COR-L47 (cell line): ENCODE measurements at places on chromosomes 1 and 21.

- DNase-seq, result no peak
These were observed 18.5 kb upstream of the S100A7 start for GRCh38 chr1:153478692-153479618.

GRCh38 chr1:161440312-161440894 lies 64.9 kb upstream of the FCGR2A start:
- no peak for DNase-seq

DNA sequence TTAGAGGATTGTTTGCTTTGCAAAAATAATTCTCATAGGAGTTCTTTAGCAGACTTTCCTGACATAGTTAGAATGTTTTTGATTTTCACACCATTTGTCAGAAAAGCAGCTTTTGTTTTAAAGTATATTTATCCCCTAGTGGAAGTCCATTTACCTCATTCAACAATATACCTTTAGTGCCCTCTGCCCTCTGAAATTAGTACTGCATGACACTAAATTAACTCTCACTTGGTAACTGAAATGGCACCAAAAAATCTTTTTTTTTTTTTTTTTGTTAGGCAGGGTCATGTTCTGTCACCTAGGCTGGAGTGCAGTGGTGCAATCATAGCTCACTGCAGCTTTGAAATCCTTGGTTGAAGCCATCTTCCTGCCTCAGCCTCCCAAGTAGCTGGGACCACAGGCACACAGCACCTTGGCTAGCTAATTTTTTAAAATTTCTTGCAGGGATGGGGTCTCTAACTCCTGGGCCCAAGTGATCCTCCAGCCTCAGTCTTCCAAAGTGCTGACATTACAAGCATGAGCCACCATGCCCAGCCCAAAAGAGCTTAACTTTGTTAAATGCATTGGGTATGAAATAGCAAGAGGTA lies 13.6 kb downstream of the LRRC42 start:
- DNase-seq, result peak; percentile 33

GRCh38 chr1:17438318-17439249 lies 893 bp downstream of the RCC2 start:
- DNase-seq, result peak; percentile 71

- DNase-seq, result no peak
These were observed 37.1 kb upstream of the NBL1 start for GRCh38 chr1:19606817-19607642.

- DNase-seq, result no peak
These were observed 248.7 kb upstream of the CXADR start for GRCh38 chr21:17264182-17264581.

DNA sequence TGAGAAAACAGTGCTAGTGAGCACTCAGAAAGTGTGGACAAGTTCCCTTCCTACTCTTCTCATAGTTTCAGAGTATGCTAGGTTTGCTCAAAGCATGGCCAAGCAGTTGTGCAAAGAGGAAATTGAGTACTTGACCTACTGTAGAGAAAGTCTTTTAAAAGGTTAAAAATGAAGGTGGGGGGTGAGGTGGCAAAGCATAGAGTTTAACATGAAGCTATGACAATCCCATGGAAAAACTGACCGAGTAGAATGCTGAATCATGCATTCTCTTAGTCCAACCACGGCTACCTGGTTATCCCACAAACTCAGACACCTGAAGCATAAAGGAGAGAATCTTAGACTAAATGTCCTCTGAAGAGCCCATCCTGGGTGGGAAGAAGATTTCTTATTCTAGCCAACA lies 79.9 kb downstream of the PTPN14 start:
- DNase-seq, result no peak

GRCh38 chr1:20322081-20322824 lies 31.6 kb downstream of the VWA5B1 start:
- DNase-seq, result no peak

DNA sequence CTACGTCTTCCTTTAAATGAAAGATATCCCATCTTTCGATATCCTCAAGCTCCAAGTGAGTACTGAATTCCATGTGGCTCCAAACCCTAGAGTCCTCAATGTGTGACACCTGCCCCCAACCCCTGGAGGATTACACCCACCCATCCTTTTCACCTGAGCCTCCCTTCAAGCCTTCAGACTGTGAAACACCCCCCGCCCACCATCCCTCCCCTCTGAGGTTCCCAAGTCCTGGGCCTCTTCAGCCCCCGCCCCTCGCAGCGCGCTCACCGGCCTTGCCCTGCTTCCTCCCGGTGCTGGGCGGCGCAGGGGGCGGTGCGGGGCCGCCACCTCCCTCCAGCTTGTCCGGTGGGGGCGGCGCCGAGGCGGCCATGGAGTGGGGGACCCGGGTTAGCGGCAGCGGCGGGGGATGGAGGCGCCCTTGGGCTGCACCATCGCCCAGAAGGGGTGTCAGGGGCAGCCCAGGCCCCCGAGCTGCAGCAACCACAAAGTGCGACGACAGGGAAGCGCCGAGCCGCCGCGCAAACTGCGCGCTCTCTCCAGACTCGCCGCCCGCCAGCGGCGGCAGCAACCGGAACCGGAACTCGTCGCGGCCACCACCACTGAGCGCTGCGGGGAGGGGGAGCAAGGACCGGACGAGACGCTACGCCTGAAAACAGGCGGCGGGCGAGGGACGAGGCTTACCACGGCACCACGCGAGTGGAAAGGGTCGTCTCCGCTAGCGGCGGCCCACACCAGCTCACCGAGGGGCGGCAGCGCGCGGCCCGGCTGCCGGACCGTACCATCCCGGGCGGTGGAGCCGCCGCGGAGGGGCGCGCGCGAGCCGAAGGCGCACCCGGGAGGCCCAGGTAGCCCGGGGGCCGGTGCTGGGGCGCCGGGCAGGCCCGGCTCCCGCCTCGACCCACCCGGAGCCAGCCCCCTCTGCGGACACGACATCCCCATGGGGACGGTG lies at the start of gene PYGO2:
Gene PYGO2 (minus strand): TSS at position 576 of the 949 bp plus-strand sequence. CDS start 206 bp downstream, at position 370.
- DNase-seq, result peak; percentile 64

DNA sequence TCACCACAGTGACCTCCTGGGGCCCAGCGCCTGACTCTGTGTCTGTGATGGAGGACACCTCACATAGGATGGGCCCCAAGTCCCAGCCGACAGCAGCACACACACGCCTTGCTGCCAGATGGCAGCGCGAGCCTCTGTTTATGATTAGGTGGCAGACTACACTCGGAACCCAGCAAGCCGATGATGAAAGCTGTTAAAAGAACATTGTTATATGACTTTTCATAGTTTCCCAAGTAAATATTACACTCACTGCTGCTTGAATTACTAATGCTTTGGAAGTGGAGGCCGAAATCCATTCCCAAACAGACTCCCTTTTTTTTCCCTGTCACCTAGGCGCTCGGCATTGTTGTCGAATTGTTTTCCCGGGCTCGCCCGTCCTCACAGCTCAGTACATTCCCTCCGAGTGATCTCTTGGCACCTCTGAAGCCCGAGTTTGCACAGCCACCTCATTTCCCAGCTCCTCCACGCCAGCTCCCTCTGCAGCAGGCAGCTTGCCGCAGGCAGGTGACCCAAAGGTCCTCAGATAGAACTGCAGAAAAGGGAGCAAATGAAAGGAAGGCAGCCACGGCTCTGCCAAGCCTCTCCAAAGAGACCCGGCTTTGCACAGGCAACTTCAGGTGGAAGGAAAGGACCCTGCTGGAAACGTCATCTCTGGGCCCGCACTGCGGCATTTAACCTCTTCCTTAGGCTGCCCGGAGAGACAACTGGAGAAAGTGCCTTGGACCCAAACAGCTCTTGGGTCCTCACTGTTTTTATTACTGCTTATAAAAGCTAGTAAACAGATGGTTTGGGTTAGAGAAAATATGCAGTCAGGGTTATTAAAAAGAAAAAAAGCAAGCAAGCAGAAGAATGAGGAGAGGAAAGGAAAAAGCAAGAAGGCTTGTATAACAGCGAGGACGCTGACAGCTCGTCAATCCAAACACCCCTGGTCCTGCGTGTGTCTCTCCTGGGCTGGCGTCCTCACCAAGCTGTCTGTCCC lies 72.2 kb upstream of the SLC25A33 start:
- no peak for DNase-seq

GRCh38 chr1:26618561-26618960 lies 77.3 kb upstream of the ARID1A start:
- no peak for DNase-seq

DNA sequence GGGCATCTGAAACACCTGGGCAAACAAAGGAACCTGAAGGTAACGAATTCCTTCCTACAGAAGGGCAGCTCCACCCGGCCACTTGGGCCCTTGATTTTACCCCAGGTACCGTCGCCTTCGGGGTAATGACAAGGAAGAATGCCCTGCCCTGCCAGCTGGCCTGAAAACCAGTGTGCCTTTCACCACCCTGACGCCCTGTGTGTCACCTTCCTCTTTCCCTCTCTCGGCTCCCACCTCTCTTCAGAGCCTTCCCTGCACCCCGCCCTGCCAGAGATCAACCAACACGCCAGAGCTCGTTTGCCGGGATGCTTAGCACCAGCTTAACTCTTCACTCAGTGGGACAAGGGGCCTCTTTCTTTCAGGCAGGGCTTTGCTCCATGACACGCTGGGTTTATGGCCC lies 86.0 kb downstream of the SIM2 start:
- no peak for DNase-seq

GRCh38 chr1:172177849-172178248 lies 242.6 kb upstream of the C1orf105 start:
- no peak for DNase-seq

- DNase-seq, result no peak
These were observed 52.3 kb upstream of the C8B start for GRCh38 chr1:57018119-57018518.

DNA sequence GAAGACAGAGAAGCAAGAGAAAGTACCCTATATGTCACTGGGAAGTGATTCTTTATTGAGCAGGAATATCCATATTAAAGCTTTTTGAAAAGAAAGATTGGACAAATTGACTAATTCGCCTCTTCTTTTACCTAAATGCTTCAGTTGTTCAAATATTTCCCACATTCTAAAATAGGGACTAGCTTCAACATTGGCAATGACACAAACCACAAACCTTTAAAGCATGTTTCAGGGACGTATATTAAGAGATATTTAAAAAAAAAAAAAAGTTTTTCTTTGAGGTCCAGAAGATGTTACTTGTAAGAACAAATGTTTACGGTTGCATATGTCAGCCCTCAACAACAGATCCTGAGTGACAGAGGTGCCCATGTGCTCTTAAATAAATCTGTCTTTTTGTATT lies 235.0 kb upstream of the NFIA start:
- DNase-seq, result no peak

- DNase-seq, result no peak
These were observed 15.9 kb downstream of the TXNIP start for GRCh38 chr1:145980457-145980994.

GRCh38 chr1:12677565-12677964 lies 33.7 kb downstream of the AADACL4 start:
- DNase-seq, result no peak

GRCh38 chr1:56357927-56358690 lies 221.3 kb downstream of the PLPP3 start:
- no peak for DNase-seq

DNA sequence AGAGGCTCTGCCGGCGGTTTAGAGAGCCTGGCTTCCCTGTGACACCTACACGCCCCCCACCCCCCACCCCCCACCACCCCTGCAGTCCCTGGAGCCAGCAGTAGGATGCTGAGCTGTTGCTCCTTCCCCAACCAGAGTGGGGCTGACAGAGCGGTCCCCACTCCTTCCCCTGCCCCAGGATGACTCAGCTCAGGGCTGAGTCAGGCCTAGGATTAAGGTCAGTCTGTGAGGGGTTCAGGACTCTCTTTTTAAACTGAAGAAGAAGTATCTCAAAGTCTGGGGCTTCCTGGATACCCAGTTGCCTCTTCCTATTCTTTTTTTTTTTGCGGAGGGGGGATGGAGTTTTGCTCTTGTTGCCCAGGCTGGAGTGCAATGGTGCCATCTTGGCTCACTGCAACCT lies 19.1 kb downstream of the DMBX1 start:
- no peak for DNase-seq

- no peak for DNase-seq
These were observed 30.7 kb downstream of the CD58 start for GRCh38 chr1:116540088-116540487.

GRCh38 chr21:36535618-36536241 lies 55.8 kb upstream of the CLDN14 start:
- peak; percentile 27 for DNase-seq

GRCh38 chr1:74952786-74953185 lies 181.4 kb upstream of the LHX8 start:
- DNase-seq, result no peak
